ENCODE measurements at places on chromosomes 3 and 15. TPM values are rescaled to one million over a fixed set of nuclear protein-coding genes. Genes with fewer than 3 reads are reported as not detected.

The SUSD5 gene
- total RNA-seq: not detected

The ARPP21 gene
- total RNA-seq: not detected

The IL17RB gene
- 62.4 TPM for total RNA-seq

The MME gene
- not detected for total RNA-seq

The SLC6A20 gene
- total RNA-seq: not detected

The DUOX2 gene
- not detected for total RNA-seq

The CFAP100 gene
- not detected for total RNA-seq

The LRRC31 gene
- not detected for total RNA-seq

The MEIS2 gene
- total RNA-seq: not detected

The ADGRG7 gene
- total RNA-seq: not detected

The WDR82 gene
- total RNA-seq: 131 TPM

The ZNF385D gene
- not detected for total RNA-seq

- H3K27ac ChIP-seq: no peak overlapping the region
- no peak for DNase-seq
- H3K27me3 ChIP-seq: no peaks in the 10 kb centered on the region
- no peak overlapping the region for H3K4me3 ChIP-seq
- H3K36me3 ChIP-seq: peaks cover 57% of the 10 kb centered on the region
These were observed 141.6 kb upstream of the SLC2A2 start for GRCh38 chr3:171168086-171168485.

DNA sequence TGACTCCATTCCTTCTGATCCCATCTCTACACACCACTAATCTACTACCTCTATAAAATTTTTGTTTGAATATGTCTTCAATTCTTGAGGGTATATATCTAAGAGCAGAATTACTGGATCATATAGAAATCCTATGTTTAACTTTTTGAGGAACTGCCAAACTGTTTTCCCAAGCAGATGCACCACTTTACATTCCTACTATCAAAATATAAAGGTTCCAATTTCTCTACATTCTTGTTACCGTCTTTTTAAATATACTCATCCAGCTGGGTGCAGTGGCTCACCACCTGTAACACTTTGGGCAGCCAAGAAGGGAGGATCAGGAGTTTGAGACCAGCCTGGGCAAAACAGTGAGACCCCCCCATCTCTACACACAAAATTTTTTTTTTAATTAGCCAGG lies 268.0 kb downstream of the SCAPER start:
- DNase-seq: no peak
- H3K27me3 ChIP-seq: no peaks in the 10 kb centered on the region
- no peak overlapping the region for H3K27ac ChIP-seq
- H3K4me3 ChIP-seq: no peak overlapping the region
- H3K4me1 ChIP-seq: no peaks in the 10 kb centered on the region

DNA sequence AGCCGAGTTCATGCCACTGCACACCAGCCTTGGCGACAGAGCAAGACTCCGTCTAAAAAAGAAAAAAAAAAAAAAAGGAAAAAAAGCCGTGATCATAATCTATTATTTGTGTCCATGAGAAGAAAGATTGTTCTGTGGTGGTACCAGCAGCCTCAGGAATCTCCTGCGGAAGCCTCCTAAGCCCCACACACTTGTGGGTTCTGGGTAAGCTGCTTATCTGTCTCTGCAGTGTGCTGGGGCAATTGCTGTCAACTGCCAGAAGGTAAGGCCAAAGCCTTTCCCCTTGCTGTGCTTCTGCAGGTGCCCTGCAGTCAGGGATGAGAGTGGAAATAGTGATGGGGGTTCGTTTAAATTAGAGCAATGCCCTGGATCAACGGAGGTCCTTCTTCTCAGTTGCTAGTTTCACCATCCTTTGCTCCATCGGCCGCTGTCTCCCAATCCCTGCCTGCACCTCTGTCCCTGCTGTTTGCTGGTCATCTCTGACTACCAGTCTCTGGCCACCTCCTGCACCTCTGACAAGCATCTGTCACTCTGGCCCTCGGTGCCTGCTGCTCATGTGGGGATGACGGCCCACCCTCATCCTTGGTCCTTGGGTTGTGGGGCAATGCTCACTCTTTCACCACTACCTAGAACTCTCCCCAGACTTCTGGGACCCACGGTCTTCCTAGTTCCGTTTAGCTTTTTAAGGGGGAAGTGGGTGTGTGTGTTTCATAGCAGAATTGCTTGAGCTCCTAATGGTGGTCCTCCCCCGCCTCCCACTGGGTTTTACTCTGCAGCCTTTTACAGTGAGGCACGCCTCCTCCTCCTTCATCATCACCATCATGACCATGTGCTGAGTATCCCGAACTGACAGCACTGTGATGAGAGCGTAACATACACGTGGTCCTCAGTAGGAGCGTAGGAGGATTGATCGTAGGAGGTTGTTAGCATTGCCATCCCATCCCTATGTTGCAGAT lies 25.5 kb downstream of the CHRD start:
- no peaks in the 10 kb centered on the region for H3K4me1 ChIP-seq
- DNase-seq: no peak
- H3K27me3 ChIP-seq: peaks cover 22% of the 10 kb centered on the region
- no peak overlapping the region for H3K4me3 ChIP-seq
- no peaks in the 10 kb centered on the region for H3K36me3 ChIP-seq
- H3K27ac ChIP-seq: no peak overlapping the region

DNA sequence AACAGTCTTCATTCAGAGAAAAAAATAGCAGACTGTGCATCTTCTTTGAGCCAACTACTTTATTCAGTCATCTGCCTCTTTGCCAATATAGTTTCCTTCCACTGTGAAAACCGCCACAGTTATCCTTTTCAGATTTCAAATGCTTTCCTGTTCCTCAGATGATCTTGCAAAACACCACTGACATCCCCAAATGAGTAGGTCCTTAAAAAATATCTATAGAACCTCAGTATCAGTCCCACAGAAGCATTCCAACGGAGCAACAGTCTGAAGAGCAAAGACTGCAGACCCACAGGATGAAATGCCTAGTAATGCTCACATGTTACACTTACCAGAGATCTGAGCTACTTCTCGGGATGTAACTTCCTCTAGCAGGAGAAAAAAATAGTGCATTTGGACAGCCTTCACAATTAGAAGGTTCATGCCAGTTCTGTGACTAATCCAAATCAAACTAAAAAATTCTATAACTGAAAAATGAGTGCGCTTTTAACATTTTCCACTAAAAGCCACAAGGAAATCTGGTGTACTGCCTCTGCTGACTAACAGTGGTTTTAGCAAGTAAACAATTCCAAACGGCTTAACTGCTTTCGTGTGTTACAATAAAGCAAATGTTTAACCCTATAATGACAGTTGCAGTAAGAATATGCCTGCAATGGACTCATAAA lies at the start of gene ANKRD28:
ANKRD28 (minus strand) TSS at position 338 of the 662 bp plus-strand sequence. CDS start 1,458 bp downstream, outside the sequence.
- H3K4me3 ChIP-seq: peak within 1 kb of the TSS; percentile 82
- peaks cover 24% of the 10 kb centered on the region for H3K36me3 ChIP-seq
- H3K27me3 ChIP-seq: no peaks in the 10 kb centered on the region
- H3K4me1 ChIP-seq: peaks cover 79% of the 10 kb centered on the region

- no peaks in the 10 kb centered on the region for H3K27me3 ChIP-seq
- H3K36me3 ChIP-seq: peaks cover 57% of the 10 kb centered on the region
- H3K27ac ChIP-seq: no peak overlapping the region
- no peak overlapping the region for H3K4me3 ChIP-seq
These were observed 42.9 kb downstream of the PML start for GRCh38 chr15:74037171-74038117.

- peak; percentile 25 for DNase-seq
- H3K27ac ChIP-seq: no peak overlapping the region
- H3K36me3 ChIP-seq: no peaks in the 10 kb centered on the region
- H3K4me3 ChIP-seq: no peak overlapping the region
These were observed 10.4 kb downstream of the SLITRK3 start for GRCh38 chr3:165185707-165186327.

- peaks cover 16% of the 10 kb centered on the region for H3K36me3 ChIP-seq
- H3K4me3 ChIP-seq: no peak overlapping the region
- peaks cover 13% of the 10 kb centered on the region for H3K4me1 ChIP-seq
- H3K27me3 ChIP-seq: no peaks in the 10 kb centered on the region
These were observed 28.4 kb downstream of the USF3 start for GRCh38 chr3:113668015-113668414.

DNA sequence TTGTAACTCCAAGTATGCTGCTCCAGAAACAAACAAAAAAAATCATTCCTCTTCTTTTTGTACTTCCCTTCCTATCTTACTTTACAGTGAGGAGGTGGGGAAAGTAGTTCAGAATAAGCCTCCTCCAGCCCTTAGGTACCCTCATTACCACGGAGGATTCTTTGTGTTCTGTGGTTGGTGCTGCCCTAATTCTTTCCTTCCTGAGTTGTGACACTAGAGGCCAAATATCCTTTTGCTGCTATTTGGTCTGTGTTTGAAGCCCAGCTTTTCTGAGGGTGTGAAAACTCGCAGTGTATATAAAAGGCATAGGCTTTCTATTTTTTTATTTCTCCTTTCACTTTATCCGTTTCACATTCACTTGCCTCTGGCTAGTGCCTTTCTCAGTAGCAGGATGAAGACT lies 98.2 kb downstream of the HHLA2 start:
- no peak for DNase-seq
- H3K4me1 ChIP-seq: no peaks in the 10 kb centered on the region
- H3K4me3 ChIP-seq: no peak overlapping the region
- no peaks in the 10 kb centered on the region for H3K36me3 ChIP-seq
- H3K27ac ChIP-seq: no peak overlapping the region

GRCh38 chr3:151900460-151900859 lies 27.0 kb downstream of the SUCNR1 start:
- no peak overlapping the region for H3K4me3 ChIP-seq
- DNase-seq: no peak
- H3K27me3 ChIP-seq: no peaks in the 10 kb centered on the region
- H3K4me1 ChIP-seq: peaks cover 39% of the 10 kb centered on the region
- H3K36me3 ChIP-seq: no peaks in the 10 kb centered on the region

DNA sequence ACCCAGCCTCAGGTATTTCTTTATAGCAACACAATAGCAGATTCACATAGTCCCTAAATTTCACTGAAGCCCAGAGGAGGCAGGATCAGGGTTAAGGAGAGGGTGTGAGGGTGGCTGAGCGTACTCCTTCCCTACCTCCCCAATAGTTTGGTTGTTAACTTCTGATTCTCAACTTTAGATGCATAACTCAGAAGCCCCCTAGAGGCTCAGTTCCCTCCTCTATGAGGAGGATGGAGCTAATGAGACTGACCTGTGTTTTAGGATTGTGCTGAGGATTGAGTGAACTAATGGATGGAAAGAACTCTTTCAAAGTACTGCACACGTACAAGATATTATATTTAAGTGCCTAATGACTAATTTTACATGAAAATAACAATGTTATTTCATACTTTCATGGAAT lies 249.3 kb upstream of the SOX14 start:
- no peaks in the 10 kb centered on the region for H3K36me3 ChIP-seq
- DNase-seq: no peak
- H3K4me1 ChIP-seq: no peaks in the 10 kb centered on the region

DNA sequence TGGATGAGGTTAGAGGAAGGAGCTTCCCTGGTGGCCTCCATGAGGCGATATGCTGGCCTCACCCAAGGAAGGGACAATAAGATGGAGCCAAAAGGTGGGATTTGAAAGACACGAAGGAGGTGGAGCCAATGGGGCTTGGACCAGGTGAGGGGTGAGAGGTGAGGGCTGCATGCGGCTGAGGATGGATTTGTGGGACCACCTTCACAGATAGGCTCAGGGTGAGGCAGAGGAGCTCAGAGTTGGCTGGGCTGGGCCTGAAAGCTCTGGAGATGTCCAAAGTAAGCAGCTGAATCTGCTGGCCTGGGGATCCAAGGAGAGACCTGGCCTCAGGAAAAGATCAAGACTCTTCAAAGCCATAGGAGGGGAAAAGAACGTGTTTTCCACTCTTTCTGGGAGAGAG lies 49.8 kb downstream of the EXOG start:
- H3K4me3 ChIP-seq: no peak overlapping the region
- DNase-seq: peak; percentile 12
- no peaks in the 10 kb centered on the region for H3K36me3 ChIP-seq
- no peak overlapping the region for H3K27ac ChIP-seq
- H3K27me3 ChIP-seq: peaks cover 2% of the 10 kb centered on the region

DNA sequence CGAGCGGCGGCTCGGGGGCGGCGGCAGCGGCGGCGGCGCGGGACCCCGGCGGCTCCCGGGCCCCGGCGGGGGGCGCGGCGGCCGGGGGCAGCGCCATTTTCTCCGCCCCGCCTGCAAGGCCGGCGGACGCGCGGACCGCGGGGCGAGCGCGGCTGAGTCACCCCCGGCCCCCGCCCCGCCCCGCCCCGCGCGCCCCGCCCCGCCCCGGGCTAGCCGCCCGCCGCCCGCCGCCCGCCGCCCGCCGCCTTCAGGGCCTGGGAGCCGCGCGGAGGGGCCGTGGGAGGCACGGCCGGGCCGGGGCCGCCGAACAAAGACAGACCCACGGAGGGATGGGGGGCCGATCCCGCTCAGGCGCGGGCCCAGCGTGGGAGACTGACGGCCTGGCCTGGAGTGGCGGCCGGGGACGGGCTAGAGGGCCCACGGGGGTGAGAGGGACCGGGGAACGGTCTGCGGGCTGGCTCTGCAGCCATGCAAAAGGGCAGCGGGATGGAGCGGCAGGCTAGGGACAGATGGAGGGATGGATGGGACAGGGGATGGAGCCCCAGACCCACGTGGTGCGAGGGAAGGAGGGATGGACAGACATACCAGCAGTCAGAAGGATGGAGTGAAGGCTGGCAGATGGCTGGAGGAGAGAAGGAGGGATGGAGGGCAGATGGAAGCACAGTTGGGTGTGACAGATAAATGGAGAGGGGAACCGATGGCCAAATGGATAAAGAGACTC lies at the start of gene EIF4E3:
EIF4E3 (minus strand) TSS at position 132 of the 721 bp plus-strand sequence; CDS start at position 97, 35 bp downstream.
- H3K36me3 ChIP-seq: peaks cover 32% of the 10 kb centered on the region
- peak within 1 kb of the TSS; percentile 94 for H3K27ac ChIP-seq
- peak within 1 kb of the TSS; percentile 94 for H3K4me3 ChIP-seq
- no peaks in the 10 kb centered on the region for H3K27me3 ChIP-seq
- H3K4me1 ChIP-seq: peaks cover 69% of the 10 kb centered on the region
- DNase-seq: peak; percentile 50

DNA sequence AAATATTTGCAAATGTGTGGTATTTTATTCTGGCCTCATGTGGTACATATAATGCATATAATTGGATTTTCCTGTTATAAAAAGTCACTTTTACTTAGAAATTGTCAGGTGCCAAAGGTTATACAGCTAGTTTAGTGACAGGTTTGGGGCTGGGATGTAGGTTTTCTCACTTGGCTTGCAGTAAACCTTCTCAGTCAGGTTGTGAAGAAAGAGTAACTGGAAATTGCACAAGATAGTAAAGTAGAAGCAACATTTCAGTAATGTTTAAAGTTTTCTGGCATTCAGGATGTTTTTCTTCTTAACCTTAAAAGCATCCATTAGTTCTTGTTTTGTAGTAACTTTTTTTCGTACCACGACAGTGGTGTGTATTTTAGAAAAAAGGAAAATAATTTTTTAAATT lies 53.9 kb downstream of the MEF2A start:
- H3K4me3 ChIP-seq: no peak overlapping the region
- no peaks in the 10 kb centered on the region for H3K27me3 ChIP-seq
- DNase-seq: no peak
- peaks cover 19% of the 10 kb centered on the region for H3K4me1 ChIP-seq
- peaks cover 15% of the 10 kb centered on the region for H3K36me3 ChIP-seq

DNA sequence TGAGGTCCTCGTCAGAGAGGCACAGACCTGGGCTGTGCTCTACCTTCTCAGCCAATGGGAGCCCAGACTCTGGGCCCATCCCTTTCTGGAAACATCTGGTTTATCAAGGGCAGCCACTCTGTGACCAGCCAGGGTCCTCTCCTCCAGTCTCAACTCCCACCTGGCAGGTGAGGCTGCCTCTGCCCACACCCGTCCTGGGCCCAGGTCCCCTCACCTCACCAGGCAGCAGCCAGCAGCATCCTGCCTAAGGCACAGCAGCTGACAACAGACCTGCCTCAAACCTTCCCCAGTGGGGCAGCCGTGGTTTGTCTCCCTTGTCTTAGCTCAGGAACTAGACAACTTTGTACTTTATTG lies 8.7 kb upstream of the VIPR1 start:
- no peak overlapping the region for H3K4me3 ChIP-seq
- peak; percentile 15 for DNase-seq
- no peak overlapping the region for H3K27ac ChIP-seq
- peaks cover 16% of the 10 kb centered on the region for H3K27me3 ChIP-seq

- DNase-seq: no peak
- peak overlapping the region; percentile 19 for H3K4me3 ChIP-seq
- peaks cover 67% of the 10 kb centered on the region for H3K36me3 ChIP-seq
These were observed 22.6 kb downstream of the TGFBR2 start for GRCh38 chr3:30628901-30629590.

All from activated CD4-positive, alpha-beta memory T cell treated with anti-CD3 and anti-CD28 coated beads, Interleukin-2, amount 10 ng/mL, durations not matched to agents 7 days and 5 days (primary cell).